ENCODE measurements at places on chromosomes 16 and 17.

- no peak for DNase-seq
Measured at GRCh38 chr17:70906808-70907207, 737.5 kb downstream of the KCNJ2 start.

GRCh38 chr17:40453881-40454612, 10.8 kb downstream of the IGFBP4 start:
- no peak for DNase-seq

DNA sequence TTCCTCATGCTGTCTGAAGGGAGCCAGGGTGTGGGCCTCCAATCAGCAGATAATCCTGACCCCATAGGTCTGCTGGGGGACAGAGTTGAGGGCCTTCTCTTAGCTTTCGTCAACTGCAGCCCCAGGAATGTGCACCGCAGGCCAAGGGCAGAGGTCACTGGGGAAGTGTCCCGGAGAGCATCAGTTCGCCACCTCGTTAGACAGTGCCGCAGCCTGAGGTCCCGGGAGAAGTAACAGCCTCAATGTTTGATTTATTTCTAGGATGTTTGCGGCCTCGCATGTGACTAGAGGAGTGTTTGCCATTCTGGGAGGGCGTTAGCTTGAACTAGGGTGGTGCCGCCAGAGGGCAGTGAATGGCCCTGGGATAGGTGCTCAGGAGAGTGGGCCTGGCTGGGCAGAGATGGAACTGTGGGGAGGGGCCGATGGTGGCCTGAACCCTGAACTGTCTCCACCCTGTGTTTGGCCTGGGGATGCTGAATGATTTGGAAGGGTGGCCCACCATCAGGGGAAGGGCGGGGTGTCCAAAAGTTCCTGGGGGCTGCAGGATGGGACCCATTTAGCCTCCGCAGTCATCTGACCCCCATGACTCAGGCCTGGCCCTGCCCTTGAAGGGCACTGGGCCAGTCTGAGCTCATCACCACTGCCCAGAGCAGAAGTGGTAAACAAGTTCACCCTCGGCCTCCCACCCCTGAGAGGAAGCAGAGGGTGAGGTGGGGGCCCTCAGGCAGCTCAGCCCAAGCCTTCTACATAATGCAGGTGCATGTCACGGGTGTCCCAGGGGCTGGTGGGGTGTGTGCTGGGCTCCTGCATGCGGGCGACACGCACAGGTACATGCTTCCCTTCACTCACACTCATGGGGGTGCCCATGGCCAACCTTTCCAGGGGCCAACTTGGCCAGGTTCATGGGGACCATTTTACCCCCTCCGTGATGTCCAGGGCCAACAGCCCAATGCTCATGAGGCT, 12.4 kb upstream of the TAC4 start:
- no peak for DNase-seq

GRCh38 chr17:30263552-30264333, 28.0 kb downstream of the BLMH start:
- no peak for DNase-seq

- no peak for DNase-seq
Measured at GRCh38 chr17:1480747-1481465, 11.6 kb downstream of the MYO1C start.

- DNase-seq, result no peak
Measured at GRCh38 chr17:80109713-80110446, 8.5 kb downstream of the GAA start.

DNA sequence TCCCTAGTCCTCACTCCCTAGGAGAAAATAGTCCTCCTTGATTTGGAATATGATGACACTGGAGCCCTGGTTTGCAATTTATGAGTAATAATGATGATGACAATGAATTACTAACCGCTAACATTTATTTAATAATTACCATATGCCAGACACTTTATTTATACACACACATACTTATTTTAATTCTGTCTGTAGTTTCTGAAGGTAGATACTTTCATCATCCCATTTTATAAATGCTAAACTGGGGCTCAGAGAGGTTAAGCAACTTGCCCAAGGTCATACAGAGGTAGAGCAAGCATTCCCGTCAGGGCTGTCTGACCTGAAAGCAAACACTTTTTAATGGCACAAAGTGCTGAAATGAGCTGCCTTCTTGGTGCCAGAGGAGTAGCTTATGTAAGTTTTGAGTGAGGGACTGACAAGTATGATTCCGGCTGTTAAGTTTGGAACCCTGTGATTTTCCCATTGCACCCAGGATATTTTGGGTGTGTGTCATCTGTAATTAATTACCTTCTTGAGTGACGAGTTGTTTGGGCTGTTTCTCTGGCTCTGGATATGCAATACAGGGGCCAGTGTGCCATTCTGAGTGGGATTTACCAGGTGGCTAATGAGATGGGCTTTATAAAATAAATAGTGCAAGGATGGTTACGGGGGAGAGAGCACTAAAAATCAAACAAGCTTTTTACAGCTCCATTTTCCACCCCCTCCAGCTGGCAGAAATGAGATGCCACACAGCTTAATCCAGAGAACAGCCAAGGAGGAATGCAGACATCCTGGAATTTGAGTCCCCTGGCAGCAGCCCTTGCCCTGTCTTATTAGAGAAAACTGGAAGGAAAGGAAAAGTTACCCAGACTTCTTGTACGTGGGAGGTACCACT, 211.8 kb downstream of the SNX29 start:
- DNase-seq, result no peak

DNA sequence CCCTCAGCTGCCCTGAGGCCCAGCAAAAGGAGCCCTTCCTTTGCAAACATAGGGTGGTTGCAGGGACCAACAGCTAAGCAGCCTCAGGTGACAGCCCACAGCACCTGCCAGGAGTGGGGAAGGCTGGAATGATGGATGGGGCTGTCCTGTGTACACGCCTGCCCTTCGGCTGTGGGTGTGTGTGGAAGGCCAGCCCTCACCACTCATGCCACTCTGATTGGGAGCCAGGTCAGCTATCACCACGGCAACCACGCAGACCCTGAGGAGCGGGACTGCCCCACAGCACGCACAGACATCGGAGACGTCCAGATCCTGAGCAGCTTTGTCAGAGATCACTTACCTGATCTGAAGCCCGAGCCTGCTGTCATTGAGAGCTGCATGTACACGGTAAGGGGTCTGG, 11.9 kb downstream of the PIPOX start:
- DNase-seq, result no peak

GRCh38 chr17:78418326-78419026, 40.0 kb downstream of the PGS1 start:
- no peak for DNase-seq

DNA sequence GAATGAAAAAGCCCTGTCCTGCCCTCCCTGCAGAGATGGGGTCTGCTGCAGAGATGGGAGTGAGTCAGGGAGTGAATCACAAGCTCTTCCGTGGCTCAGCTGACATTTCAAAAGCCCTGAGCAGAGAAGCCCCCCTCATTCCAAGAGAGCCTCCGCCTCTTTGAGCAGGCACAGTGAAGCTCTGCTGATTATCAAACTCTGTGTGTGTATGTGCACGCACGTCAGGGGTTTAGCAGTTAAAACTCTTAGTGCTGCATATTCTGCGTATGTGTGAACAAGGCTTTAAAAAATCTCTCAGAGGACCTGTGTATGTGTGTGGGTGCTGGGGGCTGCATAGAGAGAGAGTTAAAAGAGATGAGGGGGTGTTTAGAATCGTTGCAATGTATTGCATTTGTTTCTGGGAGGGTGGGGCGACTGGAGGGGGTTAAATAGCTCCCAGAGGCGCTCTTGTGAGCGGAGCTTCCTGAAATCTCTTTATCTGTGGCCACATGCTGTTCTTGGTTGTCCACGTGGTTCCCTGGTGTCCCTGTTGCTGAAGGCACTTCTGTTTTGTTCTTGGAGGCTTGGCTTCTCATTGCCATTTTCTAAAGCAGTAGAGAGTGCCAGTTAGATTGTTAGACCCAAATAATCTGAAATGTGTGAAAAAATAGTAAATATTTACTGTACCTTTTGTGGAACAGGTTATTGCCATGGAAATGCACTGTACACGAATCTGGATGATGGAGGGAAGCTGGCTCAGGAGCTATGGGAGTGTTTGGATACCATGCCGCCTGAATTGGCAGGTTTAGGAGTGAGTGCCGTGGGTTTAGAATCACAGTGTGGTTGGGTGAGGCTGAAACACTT, 116.6 kb downstream of the PRKCB start:
- peak; percentile 27 for DNase-seq

DNA sequence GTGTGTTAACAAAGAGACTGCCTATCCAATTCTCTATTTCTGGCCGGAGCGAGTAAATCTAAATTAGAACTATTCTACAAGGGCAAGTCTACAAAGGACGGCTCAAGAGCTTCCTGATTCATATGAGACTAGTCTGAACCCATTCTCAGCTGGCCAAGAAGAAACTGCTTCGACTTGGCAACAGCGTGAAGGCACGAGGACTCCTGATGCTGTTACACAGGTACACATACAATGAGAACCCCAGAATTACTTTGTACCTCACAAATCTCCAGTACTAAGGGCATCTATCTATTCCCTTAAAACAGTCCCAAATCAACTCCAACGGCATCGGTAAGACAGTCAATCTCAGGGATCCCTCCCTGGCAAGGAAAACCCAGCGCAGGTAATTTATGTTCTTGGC, 1.5 kb downstream of the CRK start:
- DNase-seq, result no peak

DNA sequence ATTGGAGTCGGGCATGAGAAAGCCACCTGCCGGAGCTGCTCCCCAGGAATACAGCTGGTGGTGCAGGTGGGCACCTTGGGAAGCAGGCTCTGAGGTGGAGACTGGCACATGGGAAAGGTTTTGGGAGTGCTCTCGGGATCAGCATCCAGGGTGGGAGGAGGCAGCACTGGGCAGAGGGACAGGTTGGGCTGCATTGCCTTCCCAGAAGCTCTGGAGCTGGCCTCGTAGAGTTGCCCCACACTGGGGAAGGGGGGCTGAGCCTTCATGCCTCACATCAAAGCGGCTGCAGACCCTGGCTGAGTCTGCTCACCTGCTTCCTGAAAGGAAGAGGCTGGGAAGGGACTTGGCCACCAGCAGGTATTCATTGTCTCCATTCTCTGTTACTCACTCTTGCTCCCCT, 13.5 kb upstream of the GPRC5B start:
- no peak for DNase-seq

GRCh38 chr17:15651583-15652110, 32.1 kb upstream of the FBXW10B start:
- no peak for DNase-seq

GRCh38 chr16:16144416-16144815, 78.9 kb downstream of the ABCC6 start:
- no peak for DNase-seq

All from stimulated activated CD4-positive, alpha-beta T cell treated with anti-CD3 and anti-CD28 coated beads, Interleukin-1b, Interleukin-23, amount 100 ng/mL, for 4 hours (primary cell).